ENCODE measurements at places on chromosomes 3 and 15.

- DNase-seq = no peak
These were observed 27.3 kb upstream of the TGFBR2 start for GRCh38 chr3:30578986-30579579.

- peak; percentile 93 for DNase-seq
These were observed at the start of gene SNX1 for GRCh38 chr15:64095795-64096667. TSS of gene SNX1 (plus strand) at chr15:64095982. CDS start at chr15:64096014, 32 bp downstream.

DNA sequence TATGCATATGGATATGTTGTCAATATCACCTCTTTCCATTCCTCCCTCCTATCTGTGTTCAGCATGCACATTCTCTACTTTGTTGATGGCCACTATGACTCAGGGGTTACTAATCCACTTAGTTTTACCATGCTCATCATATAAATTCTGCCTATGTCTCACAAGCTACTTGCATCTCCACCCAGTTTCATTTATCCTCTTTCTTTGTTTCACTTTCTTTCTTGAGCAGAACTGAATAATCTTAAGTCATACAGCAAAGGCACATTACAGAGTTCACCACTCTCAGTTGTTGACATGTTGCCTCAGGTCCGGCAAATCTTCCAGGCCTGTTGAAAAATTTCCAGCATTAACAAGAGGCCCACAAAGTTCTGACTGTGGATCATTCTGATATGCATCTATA is 71.5 kb downstream of the SSR3 start:
- DNase-seq = no peak

- DNase-seq = no peak
These were observed 48.3 kb downstream of the PRTG start for GRCh38 chr15:55694652-55695150.

DNA sequence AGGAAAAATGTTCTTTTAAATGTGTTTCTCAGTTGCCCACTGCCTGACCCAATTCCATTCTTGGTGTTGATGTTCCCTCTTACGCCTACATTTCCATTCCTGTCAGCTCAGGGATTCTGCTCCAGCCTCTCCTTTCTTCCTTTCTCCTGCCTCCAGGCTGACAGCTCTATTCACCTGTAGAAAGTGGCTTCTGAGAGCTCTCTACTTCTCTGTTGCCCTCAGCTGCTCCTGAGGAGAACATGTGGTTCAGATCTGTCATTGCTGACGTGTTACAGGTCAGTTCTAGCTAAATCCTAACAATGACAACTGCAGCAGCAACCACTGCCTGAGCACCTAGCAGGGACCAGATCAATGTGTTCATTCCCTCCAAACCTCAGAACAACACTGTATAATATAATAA is 144.9 kb upstream of the PLAAT1 start:
- DNase-seq = no peak

DNA sequence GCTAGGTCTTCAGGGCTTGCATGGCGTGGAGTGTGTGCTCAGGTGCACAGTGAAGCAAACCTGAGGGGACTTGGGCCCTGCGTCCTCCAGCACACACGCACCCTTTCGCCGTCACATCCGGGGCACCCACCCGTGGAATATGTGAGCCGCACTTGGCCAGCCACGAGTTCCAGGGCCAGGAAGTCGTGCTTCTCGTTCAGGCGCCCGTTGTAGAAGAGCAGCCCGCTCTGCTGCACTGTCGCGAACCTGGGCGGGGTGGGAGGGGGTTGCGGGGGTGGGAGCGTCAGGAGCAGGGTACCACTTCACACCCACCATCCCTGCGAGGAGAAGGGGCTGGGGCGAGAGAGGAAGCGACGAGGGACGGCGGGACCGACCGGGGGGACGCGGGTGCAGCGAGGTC is 7.1 kb downstream of the CELSR3 start:
- no peak for DNase-seq

DNA sequence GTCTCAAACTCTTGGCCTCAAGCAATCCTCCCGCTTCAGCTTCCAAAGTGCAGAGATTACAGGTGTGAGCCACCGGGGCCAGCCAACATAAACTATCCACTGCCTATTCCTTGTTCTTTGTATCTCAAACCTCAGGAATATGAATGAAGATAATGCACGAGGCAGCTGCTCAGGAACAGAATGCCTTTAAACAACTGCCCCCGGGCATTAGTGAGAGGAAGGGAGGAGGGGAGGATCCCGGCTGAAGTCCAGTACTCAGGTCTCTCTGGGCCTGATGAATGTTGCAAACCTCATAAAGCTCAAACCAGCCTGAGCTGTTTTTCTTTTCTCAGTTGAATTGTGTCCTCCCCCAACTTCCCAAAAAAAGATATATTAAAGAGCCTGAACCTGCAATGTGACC is 26.9 kb upstream of the MTMR14 start:
- DNase-seq = no peak

DNA sequence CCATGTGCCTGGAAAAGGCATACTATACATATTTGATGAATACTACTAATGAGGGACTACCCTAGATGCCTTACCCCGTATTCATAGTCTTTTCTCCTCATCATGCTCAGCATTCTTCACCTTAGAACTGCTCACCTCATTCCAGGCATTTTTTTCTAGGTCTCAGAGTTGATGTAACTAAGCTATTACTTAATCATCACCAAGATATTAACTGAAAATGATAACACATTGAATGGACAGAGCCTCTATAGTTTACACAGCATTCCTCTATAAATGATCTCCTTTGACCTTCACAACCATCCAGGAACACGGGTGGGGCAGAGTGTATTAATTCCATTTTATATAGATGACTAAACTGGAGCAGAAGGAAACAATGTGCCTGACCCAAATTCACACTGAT is 174.1 kb upstream of the DPH6 start:
- no peak for DNase-seq

DNA sequence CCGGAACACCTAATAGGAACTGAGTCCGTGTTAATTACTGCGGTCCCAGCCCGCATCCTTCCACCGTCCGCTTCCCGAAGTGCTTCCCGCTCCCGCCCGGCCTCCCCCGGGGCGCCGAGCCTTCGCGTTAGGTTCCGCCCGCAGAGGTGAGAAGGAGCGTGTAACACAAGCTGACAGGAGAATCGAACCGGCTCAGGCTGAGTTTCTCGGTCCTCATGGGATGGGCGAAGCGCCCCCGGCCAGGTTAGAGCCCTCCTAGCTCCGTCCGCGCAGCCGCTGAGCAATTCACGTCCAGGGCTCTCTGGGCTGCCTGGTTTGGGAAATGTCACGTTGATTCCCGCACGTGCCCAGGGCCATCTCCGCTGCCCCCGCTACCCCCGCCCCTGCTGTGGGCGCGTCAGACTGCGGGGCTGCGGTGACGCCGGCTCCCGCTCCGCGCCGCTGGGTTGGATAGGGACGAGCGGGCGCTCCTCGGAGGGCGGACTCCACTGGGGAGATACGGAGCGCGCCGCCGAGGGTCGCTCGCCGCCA is 954 bp downstream of the CLDN11 start:
- DNase-seq = no peak

DNA sequence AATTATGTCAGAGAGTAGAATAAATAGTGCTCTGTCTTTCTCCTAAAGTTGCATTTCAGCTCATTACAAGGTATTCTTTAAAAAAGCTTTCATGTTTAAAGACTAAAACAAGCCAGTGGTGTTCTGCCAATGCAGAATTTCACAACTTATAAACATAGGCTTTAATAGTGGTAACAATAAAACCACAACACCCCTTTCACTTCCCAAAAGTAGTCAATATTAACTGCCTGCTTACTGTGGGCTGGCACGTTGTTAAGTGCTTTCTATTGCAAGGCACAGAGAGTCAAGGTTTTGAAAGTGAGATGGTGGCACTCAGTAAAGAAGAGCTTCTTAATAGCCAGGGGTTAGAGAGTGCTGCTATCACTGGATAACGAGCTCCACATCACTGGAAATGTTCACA is 8.4 kb upstream of the RTP1 start:
- DNase-seq = no peak

DNA sequence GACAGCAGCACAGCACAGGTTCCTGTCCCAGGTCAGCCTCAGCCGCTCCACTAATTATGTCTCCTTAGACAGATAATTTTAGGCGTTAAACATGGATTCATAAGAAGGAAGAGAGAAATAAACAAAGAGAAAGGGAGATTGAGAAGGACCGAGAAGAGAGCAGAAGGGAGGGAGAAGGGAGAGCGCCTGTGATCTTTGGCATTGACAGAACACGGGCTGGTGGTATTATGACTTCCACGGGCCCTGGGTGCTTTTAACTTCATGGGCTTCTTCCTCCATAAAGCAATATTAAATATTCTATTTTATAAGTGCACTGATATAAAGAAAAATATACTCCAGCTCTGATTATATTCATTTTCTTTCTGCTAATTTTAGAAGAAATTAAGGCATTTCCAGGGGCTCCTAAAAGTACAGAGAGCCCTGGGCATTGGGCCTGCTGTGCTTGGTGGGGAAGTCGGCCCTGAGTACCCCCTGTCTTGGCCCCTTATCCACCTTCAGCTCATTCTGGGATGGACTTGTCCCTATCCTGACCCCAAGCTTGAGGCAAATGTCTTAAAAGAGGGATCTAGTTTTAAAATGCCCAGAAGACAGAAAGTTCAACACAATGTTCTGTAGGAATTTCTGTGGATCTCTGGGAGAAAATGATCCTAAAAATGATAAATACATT is 135.3 kb downstream of the MEX3B start:
- DNase-seq = no peak

- DNase-seq = no peak
These were observed 223.5 kb upstream of the RBMS3 start for GRCh38 chr3:29057326-29057725.
